Cortex of kidney (tissue), 1 donor: ENCODE measurements at places on chromosomes 12 and 14.

DNA sequence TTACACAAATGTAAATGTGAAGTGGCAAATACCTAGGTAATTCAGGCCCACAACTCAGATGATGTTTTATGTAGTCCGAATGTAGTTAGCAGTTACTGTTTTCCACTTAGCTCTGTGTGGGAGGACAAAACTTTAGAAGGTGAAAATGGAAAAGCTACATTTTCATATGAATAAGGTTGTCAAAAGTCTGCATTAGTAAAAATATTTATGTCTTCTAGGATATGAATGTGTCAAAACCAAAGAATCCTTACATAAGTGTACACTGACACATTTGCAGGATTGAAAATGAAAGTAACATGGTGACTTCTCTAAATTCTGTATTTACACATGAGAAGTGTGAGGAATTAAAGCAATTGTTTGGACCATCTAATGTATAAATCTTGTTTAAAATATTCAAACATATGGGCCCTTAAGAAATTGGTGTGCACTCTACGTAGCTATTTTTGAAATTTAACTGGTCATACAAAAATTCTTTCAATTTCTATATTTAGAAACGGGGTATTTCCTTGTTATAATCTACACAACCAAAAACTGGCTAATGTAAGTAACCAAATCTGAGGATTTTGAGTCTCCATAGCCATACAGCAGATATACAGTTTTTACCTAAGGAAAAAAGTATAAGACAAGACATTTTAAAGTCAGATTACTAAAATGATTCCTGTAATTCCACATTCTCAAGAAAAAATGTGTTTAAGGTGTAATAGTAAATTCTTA is 5.4 kb downstream of the CDKN1B start:
- no peak for DNase-seq

DNA sequence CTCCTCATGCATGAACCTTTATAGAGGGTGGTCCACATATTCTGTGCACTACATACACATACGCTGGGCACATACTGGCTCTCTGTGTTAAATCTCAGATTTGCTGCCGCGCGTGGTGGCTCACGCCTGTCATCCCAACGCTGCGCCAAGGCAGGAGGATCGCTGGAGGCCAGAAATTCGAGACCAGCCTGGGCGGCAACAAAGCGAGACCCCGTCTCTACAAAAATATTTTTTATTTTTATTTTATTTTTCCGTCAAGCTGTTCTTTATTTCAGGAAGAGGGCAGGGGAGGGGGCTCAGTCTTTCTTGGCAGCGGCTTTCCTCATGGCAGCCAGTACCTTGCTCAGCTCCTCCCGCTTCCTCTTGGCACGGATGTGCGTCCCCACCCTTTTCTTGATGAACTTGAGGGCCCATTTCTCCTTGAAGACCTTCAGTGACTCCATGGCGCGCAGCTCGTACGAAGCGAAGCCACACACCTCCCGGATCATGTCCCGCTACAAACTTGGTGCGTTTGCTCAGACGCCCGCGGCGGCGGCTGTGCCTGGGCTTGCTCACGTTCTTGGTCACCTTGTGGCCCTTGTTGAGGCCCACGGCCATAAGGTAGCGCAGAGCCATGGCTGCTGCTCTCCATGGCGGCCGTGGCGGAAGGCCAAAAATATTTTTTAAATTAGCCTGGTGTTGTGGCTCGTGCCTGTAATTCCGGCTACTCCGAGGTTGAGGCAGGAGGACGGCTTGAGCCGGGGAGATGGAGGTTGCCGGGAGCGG is 3.2 kb downstream of the DCAF4 start:
- no peak for DNase-seq

GRCh38 chr14:105294142-105294597 is 6.6 kb downstream of the BRF1 start:
- DNase-seq, result no peak

- DNase-seq, result no peak
Observed at GRCh38 chr14:102088012-102088792, 1.4 kb upstream of the HSP90AA1 start.

DNA sequence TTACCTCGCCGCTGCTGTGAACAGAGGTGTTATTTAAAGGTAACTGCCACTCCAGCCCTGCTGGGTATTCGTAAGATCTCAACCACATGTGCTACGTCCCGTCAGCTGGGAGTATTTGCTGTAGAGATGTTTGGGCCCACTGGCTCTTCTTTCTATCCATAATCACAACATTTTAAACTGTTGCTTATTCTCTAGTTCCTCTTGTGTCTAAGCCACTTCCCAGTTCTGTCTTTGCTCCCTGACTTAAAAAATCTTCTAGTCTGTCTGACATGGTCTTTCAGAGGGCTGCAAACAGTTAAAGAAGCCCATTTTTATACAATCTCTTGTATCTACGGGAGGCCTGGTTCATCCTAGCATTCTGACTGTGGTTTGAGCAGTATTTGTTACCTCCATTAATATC is 33.2 kb upstream of the HELB start:
- no peak for DNase-seq

GRCh38 chr12:110688446-110689280 is at the start of gene HVCN1:
HVCN1 (minus strand) TSS chr12:110689115; CDS start chr12:110683245, 5,870 bp downstream.
- no peak for DNase-seq

GRCh38 chr14:37147310-37147880 is 25.0 kb downstream of the SLC25A21 start:
- DNase-seq, result no peak

GRCh38 chr12:6942331-6942665 is 1.3 kb upstream of the RNU7-1 start:
- DNase-seq, result no peak

GRCh38 chr12:99170461-99170860 is 477.1 kb upstream of the GARIN6 start:
- no peak for DNase-seq

DNA sequence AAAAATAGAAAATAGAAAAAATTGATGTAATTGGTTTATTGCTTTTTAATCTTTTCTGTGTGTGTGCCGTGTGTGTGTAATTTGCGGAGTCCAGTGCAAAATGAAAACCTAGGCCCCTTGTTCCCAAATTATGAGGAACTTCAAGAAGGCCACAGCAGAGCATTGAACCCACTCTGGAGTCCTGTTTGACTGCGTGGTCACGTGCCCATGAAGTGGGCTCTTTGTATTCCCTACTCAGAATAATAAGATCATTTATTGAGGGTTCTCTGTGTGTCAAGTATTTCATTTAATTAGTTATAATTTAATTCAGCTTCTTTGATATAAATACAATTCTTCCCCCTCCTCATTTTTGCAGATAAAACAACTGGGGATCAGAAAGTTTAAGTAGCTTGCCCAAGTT is 12.3 kb upstream of the NINJ2 start:
- DNase-seq, result no peak

DNA sequence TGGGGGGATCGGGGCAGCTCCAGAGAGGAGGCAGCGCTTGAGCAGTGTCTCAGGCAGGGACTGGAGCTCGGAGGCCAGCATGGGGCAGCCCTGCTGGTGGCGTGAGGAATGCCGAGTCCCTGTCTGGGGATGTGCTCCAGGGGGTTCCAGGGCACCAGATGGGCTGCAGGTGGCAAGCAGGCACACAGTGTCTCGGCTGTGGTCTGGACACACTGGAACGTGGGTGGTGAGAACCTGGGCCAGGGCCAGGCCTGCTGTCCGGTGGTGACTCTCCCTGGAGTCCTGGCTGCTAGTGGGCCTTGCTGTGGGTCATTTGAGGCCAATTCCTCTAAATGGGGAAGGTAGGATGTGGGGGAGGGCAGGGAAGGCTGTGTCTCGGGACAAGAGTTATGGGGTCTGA is 199.4 kb upstream of the RTL1 start:
- no peak for DNase-seq

DNA sequence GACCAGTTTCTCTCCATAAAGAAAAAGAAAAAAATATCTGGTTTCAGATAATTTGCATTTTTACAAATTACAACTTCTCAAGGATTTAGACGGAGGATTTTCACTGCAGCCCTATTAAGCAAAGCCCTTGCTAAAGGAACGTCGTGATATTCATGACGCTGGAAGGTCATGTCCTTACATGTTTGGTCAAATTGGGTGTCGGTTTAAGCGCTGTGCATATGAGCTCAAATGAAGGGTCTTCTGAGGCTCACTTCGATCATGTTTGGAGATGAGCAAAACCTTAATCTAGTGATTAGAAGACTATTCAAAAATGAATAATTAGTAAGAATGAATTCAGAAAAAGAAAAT is 67.3 kb upstream of the USP15 start:
- DNase-seq, result no peak

- no peak for DNase-seq
Observed at GRCh38 chr12:57888409-57889157, 42.1 kb upstream of the CTDSP2 start.

DNA sequence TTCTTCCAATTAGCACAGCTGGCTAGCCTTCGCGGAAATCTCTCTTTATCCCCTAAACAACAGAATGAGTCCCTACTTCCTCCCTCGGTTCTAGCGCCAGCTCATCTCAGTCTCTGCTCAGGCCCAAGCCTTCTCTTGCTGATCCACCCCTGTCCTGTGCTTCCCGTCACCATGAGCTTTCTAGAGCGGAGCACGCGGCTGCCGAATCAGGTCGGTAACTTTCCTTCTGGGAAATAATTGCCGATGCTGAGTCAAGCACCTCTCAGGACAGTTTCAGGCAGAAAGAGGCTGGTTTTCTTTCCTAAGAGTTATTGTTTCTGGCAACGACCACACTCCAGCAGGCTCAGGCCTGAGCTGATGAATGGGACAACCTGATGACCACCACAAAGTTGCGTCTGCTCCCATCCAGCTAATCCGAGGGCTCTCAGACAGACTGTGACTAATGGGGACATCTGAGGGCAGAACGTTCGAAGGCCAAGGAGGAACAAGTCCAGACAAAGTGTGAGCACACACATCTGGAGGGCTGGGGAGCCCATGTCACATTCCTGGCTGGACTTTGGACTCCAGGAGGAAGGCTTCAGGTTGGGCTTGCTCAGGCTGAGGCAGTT is 13.6 kb upstream of the GPR68 start:
- DNase-seq, result no peak

DNA sequence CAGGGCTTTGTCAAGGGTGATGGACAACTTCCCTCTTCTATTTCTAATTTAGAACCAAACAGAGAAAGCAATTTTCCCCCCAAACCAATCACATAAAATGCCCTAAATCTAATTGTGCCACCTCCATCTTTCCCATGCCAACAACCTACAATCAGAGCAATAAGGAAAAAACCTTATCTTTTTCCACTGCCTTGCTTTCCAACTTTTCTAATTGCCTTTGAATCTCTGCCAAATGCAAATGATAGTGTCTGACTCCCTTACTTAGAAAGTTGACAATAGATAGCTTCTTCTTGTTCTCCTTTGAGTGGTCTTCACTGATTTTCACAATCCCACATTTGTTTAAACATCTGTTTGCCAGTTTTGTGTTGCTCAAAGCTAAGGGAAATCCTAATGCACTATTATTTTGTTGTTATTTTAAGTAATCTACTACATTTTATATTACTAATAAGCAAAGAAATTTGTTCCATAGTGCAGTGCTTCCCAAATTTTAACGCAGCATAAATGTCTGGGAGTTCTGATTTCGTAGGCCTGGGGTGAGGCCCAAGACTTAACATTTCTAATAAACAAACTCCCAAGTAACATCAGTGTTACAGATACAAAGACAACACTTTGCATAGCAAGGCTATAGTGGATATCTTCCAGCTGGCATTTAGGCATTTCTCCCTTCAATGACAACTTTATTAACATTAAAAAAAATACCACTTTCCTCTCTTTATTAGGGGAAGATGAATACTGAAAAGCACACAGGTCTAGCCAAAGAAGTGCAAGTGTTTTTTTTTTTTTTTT is 696.3 kb upstream of the USP15 start:
- DNase-seq, result no peak

DNA sequence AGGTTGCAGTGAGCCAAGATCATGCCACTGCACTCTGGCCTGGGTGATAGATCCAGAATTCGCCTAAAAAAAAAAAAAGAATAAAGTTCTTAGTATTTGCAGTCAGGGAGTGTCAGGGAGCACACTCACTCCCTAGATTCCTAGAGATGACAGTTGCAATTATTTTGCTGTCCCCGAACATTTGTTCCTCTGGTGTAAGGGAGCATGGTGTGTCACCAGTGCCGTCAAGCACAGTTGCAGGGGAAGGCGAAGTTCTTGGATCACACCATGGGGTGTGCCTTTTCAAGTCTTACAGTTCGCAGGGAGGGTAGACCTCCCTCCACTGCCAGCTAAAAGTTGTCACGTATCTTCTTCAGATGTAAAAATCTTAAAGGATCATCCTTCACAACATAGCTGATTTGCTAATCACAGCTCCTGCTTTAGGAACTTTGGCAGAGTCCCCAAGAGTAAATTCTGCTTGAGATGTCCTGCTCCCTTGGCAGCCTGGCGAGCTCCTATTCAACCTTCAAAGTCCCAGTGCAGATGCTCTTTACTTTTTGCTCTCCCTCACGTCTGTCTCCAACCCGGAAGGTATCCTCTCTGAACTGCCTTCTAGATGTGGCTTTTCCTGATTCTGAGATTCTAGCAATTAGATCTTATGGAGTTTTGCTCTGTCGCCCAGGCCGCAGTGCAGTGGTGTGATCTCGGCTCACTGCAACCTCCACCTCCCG is 11.3 kb downstream of the ACACB start:
- DNase-seq, result no peak
